Endothelial cell (in vitro differentiated cells): ENCODE measurements at places on chromosomes 2 and 18. TPM values are rescaled to one million over a fixed set of nuclear protein-coding genes. Genes with fewer than 3 reads are reported as not detected.

DNA sequence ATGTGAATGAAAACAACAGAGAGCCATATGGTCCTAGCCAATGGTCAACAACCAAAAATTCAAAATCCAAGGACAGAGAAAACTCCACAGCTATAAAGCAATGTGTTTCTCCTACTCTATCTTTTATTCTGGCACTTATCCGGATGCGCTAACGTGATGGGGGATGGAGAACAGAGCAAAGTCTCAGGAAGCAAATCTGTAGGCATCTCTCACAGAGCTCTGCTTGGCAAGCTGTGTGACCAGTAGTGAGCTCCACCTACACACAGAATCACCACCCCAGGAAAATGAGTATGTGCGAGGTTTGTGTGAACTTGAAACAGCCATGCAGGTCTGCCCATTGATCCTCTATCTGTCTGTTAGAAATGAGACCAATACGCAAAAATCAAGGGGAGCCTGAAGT, 584.3 kb downstream of the BCL11A start:
- DNase-seq, result no peak

DNA sequence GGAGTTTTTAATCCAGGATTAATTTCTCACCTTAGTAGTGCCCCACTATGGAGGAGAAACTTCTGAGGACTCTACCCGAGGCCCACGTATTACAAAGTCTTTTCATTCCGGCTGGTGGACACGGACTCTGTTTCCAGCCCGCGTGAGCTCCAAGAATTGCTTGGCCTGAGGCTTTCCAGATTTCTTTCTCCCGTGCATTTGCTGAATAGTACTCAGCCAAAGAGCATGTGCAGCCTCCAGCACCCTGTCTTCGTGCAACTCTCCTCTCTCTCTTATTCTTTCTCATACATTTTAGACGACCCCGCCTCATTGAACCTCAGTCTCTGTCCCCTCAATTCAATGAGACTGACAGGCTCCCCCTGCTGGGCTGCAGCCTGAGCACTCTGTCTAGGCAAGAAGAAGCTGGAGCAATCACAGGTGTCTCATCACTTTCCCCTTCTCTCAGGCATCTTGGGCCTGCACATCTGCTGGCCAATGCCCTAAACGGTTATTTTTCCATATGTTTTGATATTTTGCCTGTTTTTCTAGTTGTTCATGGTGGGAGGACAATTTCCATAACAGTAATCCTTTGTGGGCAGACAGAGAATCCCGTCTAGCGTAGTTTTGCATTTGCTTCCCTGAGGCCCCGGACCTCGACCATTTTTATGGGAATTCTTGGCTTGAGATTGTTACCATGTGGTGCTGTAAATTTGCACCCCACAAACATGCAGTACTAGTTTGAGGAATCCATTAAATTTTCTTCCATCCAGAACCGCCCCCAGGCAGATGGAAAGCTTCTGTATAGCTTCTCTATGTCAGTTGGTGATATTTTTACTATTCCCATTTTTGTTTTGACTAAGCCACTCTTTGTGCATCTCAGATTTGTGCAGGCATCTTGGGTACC, 50.1 kb upstream of the LPIN2 start:
- DNase-seq, result peak; percentile 71

GRCh38 chr2:180607514-180608049, 372.8 kb upstream of the UBE2E3 start:
- DNase-seq, result no peak

GRCh38 chr2:10036095-10036884, 7.1 kb upstream of the KLF11 start:
- DNase-seq, result no peak

- DNase-seq, result no peak
Measured at GRCh38 chr2:69499966-69500365, 62.7 kb upstream of the NFU1 start.

- no peak for DNase-seq
Measured at GRCh38 chr2:39625193-39625926, 40.4 kb upstream of the TMEM178A start.

DNA sequence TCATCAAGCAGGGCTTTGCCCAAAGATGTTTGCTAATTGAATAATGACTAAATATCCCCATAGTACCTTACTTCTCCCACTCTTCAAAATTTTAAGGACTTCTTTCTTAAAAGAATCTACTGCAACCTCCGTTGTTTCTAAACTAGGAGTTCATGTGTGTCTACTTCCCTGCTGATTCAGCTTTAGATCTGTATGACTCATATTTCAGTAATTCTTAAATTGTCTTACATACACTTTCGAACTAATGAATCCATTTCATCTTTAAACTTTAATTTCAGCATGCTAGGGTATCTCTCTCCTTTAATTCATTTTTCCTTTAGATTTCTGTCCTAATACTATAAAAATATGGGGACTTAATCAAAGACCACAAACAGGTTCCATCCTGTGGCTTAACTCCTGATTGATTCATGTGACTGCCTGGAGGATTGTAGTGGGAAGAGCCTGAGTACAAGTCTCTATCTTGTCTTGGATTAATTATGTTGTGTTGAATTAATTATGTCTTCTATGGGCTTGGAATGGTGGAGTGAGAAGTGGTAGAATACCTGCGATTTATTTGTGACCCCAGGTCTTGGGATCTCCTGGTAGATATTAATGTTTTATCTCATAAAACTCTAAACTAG, 24.9 kb upstream of the COL5A2 start:
- no peak for DNase-seq

GRCh38 chr2:42036413-42036812, 11.4 kb upstream of the PKDCC start:
- no peak for DNase-seq

The RASGRP3 gene
- total RNA-seq, result 487 TPM

The SIX3 gene
- total RNA-seq, result not detected

DNA sequence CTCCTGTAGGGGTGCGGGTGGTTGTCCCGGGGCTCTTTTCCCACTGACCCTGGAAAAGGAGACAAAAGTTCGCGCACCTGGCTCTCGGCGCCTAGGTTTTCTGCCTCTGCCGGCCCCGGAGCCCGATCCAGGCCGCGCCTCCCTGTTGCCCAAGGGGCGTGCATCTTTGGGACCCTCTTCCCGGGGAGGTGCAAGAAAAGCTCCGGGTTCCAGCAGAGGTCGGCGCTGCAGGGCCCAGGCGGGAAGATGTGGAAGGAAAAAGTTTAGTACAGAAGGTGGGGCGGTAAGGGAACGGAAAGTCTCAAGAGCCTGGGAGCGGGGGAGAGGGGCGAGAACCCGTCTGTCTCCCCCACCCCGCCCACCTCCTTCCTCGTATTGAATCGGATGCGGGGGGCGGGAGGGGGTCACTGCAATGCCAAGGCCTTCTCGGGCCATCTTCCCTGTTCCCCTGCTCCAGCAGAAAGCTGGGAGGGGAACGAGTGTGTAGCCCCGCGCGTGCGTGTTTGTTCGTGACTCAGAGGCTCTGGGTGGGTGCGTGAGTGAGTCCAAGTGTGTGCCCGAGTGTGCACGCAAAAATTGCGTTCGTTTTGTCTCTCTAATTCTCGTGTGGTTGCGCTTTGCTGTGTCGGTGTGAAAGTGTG, 6.3 kb upstream of the EN1 start:
- DNase-seq, result no peak

DNA sequence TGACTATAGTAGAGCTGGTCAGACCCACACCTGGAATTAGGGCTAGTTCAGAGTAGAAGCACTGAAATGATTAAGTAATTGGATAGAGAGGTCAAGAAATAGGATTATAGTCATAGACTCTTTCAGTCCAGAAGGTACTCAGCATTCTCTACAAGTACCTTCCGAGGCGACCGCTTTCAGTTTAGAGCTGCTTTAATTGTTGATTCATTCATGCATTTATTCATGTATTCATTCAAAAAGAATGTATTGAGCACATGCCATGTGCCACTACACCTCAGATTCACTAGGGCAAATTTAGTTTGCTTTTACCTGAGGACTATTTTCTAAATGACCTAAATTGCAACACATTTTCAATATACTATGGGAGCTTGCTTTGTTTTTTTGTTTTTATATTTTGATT, 48.7 kb downstream of the CRIM1 start:
- no peak for DNase-seq

DNA sequence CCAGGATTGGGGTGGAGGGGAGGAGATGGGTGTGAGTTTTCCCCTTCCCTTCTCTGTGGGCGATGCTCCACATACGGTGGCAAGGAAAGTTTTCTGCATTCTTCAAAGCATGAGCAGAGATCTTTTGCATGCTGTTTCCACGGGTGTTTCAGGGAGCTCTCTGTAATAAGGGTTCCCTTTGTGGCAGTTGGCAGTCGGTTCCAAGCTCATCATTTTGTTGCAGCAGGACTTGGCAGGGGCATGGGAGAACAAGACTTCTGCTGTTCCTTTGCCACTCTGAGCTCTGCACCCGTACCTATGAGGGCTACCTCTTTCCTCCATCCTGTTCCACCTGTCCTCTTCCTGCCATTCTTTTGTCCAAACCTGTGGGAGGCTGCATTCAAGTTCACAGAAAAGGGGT, 71.3 kb upstream of the SPRED2 start:
- DNase-seq, result no peak

GRCh38 chr2:197496695-197497094, 2.9 kb downstream of the HSPD1 start:
- no peak for DNase-seq

DNA sequence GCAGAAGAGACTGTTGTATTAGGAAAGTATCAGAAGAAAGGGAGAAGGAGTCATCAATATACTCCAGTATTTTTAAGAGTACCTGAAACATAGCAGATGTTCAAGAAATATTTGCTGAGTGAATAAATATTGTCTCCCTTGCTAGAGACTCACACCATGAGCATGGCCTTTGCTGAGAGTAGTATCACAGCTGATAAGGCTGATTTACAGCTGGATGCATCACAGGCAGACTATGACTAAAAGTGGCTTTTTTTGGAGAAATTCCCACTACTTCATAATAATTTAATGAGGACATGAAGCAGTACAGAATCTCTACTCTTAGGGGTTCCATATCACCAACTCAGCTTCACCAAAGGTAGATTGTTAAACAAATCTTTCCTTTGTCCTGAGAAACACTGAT, 373.3 kb downstream of the RBM43 start:
- DNase-seq, result no peak

The LPIN1 gene
- 16.4 TPM for total RNA-seq

DNA sequence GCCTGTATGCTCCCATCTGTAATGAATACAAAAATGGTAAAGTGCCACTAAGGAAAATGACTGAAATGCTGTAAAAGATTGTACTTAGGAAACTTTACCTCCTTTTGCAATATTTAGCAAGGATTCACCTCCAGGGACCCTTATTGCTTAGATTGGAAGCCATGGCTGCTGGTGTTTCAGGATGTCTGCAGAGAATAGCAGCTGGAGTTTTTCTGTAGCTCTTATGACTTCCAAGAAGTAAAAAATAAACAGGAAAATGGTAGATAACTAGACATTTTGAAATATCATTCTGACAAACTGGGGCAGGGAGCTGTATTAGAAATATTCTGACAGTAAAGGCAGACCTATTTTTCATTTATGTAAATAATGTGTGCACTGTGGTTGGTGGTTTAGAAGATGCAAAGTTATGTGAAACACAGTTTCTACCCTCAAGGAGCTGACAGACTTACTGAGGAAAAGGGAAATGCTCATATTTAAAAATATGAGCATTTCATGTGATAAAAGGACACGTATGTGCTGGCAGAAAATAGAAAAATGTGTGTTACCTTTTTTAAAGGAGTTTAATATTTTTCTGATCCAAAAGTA, 224.9 kb upstream of the BOD1L2 start:
- no peak for DNase-seq

The CAVIN2 gene
- 4.4 TPM for total RNA-seq

DNA sequence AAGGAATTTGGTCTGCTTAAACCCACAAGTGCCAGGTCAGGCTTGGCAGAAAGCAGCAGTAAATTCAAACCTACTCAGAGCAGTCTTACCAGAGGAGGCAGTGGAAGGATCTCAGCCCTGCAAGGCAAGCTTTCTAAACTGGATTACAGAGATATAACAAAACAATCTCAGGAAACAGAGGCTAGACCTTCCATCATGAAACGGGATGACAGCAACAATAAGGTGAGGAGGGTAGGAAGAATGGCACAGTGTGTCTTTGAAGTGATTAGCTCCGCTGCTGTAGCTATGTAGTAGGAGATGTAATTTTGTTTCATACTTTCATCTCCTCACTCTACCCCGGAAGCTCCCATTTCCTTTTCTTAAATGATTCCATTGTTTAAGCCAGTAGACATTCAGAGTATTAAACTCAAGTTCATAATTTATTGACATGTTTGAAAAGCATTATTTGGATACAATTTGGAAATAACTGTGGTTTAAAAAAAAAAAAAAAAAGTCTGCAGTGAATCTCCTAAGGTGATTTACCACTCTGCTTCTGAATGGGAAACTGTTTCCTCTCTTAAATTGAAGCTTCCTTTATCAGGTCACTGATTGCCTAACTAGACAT, 29.4 kb upstream of the DYSF start:
- peak; percentile 32 for DNase-seq

- no peak for DNase-seq
Measured at GRCh38 chr2:113117541-113118262, 9.7 kb upstream of the IL1RN start.

DNA sequence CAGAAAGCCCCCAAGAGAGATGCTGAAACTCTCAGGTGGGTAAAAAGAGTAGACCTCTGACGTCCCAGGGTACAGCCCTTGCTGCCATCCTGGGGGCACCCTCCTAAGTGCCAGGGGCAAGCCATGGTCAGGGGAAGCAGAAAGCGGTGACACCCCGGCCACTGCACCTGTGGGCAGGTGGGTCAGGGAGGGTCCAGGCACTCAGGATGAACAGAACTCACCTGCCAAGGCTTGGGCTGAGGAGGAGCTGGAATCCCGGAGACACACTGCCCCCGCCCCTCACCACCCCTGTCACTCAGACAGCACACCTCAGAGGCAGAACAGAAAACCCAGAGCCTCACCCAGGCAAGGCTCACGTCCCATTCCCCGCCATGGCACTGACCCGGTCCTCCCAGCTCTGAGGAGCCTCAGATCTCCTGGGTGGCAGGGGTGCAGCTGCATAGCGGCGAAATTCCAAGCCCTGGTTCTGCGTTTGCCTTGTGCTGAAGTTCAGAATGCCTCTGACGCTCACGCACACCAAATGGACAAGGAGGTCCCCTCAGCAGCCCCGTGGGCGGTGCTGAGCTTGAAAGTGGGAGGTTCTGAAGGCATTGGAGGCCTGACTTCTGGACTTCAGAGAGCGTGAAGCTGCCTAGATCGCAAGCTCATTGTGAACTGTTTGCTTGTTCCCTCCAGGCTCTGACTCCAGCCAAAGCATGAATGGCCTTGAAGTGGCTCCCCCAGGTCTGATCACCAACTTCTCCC, 4.3 kb downstream of the GPR17 start:
- no peak for DNase-seq

- no peak for DNase-seq
Measured at GRCh38 chr2:19801367-19802080, 100.3 kb downstream of the TTC32 start.

The LHCGR gene
- not detected for total RNA-seq

DNA sequence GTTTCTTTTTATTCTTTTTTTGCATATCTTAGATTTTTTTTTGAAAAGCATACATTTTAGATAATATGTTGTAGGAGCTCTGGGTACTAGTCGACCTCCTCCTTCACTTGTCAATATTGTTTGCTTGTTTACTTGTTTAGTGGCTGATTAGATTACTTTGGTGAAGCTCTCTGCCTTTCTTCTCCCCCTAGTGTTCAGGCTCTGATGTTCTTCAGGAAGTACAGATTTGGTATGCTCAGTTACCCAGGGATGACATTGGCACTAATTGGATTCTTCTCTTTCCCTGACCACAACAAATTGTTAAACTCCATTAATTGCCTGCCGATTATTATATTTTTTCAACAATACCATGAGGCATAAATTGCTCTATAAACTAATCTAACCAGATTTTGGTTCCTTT, 491.2 kb downstream of the SUCLG1 start:
- DNase-seq, result no peak

The SP140 gene
- not detected for total RNA-seq
